ENCODE measurements at places on chromosomes 2 and 18.

DNA sequence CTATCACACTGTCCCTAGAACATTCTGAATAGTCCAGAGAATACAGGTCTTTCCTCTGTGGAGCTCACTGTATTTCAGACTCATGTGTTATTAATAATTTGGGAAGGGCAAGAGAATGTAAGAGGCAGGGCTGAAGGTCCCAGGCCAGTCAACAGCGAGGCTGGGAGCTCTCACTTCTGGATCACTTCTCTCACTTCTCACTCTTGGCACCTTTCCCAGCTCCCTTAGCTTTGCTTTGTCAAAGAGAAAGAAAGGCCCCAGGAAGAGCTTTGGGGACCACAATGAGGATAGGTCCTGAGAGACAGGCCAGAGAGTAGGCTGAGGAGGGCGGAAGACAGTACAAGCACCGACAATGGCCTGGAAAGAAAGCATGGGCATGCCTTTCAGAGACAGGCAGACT is 11.2 kb downstream of the EFR3B start:
- no peak for DNase-seq

- no peak for DNase-seq
Observed at GRCh38 chr2:208990716-208991115, 433.1 kb upstream of the MAP2 start.

GRCh38 chr2:173196080-173196479 is 120.4 kb downstream of the MAP3K20 start:
- DNase-seq: no peak

GRCh38 chr2:234427081-234428061 is 69.5 kb downstream of the ARL4C start:
- DNase-seq: peak; percentile 97

- DNase-seq: peak; percentile 94
Observed at GRCh38 chr2:46847185-46847710, 68.4 kb downstream of the MCFD2 start.

GRCh38 chr2:95071856-95072255 is 46.3 kb downstream of the MAL start:
- DNase-seq: no peak

GRCh38 chr18:74532511-74533025 is 1.7 kb upstream of the CNDP1 start:
- DNase-seq: no peak
